Common myeloid progenitor, CD34-positive (primary cell): ENCODE measurements at places on chromosomes 11 and 22.

DNA sequence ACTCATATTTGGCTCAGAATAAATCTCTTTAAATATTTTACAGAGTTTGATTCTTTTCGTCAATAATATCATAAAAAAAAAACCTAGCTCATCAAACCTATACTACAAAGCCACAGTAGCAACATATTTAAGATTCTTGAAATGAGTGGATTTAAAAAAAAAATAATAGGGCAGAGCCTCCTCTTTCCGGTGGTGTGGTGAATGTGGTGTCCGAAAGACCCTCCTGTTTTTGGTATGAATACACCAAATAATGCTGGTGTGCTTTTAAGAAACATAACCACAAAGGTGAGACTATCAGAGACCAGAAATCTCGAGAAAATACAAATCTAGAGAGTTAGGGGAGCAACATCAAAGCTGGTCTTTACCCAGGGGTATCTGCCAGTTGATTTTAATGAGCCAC, 342.6 kb downstream of the TBC1D22A start:
- no peak for DNase-seq

DNA sequence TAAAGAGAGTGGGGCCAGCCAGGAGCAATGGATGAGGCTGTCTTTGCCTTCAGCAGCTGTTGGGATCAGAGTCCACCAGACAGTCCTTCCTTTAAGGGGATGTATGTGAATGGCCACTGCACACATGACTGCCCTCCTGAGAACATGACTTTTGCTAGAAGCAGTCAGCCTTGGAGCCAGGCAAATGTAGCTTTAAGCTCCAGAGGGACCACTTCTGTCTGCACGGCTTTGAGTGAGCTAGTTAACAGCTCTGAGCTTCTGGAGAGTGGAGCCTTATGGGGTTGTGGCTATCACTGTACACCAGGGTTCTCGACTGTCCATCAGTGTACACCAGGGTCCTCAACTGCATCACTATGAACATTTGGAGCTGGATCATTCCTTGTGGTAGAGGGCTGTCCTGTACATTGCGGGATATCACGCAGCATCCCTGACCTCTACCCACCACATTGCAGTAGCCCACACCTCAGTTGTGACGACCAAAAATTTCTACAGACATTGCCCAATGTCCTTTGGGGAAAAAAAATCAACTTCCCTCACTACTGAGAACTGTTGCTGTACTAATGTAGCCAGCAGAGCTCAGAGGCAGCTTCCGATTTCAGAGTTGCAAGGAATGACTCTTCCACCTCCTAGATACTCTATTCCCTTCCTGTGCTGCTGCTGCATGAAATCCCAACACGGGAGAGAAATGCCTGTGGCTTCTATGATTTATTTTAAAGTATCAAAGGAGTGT, 169.4 kb downstream of the MYO18B start:
- no peak for DNase-seq

GRCh38 chr22:20520093-20520511, 12.7 kb downstream of the MED15 start:
- DNase-seq: no peak

DNA sequence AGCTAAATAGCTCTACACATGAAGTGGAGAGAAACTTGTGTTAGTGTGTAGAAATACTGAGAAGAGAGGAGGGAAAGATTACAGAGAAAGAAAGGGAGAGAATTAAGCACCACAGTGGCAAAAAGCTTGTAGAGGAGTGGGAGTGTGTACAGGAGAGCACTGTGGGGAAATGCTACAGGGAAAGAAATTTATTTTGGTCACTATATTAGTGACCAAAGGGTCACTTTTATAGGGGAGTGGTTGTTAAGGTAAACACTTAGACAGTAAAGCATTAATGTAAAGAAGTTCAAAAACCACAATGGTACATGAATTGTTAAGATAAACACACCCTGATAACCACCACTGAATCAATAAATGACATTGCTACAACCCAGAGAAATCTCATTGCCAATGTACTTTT, 307.2 kb upstream of the CTSC start:
- no peak for DNase-seq

DNA sequence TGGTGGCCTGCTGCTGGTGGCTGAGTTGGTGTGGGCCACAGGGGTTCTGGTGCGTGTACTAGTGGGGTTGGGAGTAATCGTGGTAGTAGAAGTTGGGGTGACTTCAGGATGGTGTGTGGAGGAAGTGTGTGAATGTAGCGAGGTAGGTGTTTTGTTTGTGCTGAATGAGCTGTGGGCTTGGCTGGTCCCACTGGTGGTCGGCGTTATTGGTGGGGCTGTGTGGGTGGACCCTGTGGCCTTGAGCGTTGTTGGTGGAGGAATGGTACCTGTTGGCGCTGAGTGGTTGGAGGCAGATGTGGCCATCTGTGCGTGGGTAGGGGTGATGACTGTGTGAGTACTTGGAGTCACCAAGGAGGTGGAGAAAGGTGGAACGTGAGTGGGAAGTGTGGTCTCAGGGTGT, 18.4 kb downstream of the MUC6 start:
- no peak for DNase-seq

GRCh38 chr11:17544181-17544622, at the start of gene USH1C:
Gene USH1C, minus strand, starts transcription at chr11:17544416. Its CDS starts 109 bp downstream, at chr11:17544307.
- peak; percentile 36 for DNase-seq

DNA sequence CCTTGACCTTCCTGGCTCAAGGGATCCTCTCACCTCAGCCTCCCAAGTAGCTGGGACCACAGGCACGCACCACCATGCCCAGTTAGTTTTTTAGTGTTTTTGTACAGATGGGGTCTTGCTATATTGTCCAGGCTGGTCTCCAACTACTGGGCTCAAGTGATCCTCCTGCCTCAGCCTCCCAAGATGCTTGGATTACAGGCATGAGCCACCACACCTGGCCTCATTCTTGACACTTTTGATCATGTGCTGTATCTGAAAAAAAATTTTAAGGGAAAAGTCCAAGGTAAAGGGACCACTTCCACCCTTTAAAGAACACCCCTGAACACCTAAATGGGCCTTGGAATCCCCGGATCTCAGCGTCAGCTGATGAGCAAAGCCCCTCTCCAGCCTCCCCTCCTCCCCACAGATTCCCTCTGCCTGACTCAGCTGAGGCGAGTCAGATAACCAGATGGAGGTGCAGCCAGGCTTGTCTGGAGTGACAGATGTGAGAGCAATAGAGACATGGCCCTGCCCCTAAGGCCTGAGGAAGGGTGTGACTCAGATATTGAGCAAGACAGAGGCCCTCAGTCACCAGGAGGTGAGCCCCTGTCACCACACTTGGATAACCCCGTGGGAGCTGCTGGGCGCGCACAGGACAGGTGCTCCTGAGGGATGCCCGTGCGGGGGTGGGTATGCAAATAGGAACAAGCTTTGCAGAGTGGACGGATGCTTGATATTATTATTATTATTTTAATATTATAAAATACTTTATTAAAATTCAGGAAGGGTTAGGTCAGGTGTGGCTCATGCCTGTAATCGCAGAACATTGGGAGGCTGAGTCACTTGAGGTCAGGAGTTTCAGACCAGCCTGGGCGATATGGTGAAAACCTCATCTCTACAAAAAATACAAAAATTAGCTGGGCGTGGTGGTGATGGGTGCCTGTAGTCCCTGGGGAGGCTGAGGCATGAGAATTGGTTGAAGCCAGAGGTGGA, 5.0 kb upstream of the CCDC88B start:
- DNase-seq: peak; percentile 95

- DNase-seq: peak; percentile 13
These were observed 131.1 kb downstream of the RASSF10 start for GRCh38 chr11:13140028-13140870.

- no peak for DNase-seq
These were observed 208.4 kb downstream of the DDX10 start for GRCh38 chr11:108873310-108873709.

DNA sequence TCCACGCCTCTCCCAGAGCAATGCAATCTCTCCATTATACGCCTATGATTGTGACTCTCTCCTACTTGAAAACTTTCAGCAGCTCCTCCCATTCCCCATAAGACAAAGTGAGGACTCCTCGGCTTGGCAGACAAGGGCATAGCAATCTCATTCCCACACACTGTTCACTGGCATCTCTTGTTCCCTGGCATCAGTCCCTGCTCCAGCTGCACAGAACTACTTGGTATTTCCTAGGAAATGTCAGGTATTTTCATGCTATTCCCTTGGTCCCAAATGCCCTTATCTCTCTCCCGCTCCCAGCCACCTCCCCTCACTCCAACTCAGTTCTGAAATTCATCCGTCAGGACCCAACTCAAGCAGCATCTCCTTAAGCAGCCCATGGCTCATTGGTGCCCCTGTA, 28.4 kb downstream of the TMPRSS5 start:
- no peak for DNase-seq

DNA sequence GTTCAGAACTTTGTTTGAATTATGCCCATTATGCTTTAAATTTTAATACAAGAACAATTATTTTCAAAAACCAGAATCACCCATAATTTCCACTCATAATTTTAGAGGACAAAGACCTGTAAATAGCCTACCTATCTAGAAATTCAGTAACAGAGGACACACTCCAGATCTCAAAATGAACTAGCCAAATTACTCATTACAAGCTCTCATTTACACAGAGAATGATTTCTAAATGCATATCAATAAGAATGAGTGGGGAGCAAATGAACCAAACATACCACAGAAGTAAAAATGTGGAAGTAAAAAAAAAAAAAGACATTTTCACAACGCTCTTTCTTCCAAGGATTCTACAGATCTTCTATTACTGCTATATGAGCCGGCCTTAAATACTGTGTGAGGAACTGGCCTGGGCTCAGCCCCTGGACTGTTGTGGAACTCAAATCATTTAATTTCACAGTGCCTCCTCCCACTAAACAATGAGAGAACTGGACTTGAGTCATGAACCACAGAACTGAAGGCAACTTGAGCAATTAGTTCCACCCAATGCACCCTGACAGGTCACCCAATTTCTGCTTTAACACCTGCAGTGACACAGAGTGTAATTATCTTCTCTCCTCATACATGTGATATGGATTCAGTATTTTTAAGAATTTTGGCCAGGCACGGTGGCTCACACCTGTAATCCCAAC, 8.0 kb downstream of the MRTFA start:
- DNase-seq: no peak

- no peak for DNase-seq
These were observed 125.7 kb downstream of the TENM4 start for GRCh38 chr11:79314906-79315689.

DNA sequence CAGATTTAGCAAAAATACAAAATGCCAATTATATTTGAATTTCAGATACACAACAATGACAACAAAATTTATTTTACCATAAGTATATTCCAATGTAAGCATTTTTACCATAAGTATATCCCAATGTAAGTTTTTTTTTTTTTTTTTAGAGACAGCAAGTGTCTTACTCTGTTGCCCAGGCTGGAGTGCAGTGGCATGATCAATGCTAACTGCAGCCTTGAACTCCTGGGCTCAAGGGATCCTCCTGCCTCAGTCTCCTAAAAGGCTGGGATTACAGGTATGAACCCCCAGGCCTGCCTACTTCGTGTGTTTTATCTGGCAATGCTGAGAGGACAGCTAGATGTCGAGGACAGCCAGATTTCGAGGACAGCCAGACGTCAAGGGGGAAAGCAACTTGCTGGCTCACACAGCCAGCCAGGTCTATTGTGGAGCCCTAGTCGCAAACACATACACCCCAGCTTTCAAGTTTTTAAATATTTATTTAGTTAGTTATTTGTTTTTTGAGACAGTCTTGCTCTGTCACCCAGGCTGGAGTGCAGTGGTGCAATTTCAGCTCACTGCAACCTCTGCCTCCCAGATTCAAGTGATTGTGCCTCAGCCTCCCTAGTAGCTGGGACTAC, 1.1 kb upstream of the SERPING1 start:
- no peak for DNase-seq

- no peak for DNase-seq
These were observed 28.9 kb downstream of the CD5 start for GRCh38 chr11:61131186-61131585.

- no peak for DNase-seq
These were observed 48.2 kb upstream of the CHST1 start for GRCh38 chr11:45713573-45713972.

- peak; percentile 86 for DNase-seq
These were observed 19.2 kb upstream of the PLET1 start for GRCh38 chr11:112279901-112280267.

GRCh38 chr22:23062616-23063538, 7.4 kb upstream of the GNAZ start:
- no peak for DNase-seq

GRCh38 chr11:124761301-124762104, 587 bp downstream of the ESAM start:
- DNase-seq: peak; percentile 55

DNA sequence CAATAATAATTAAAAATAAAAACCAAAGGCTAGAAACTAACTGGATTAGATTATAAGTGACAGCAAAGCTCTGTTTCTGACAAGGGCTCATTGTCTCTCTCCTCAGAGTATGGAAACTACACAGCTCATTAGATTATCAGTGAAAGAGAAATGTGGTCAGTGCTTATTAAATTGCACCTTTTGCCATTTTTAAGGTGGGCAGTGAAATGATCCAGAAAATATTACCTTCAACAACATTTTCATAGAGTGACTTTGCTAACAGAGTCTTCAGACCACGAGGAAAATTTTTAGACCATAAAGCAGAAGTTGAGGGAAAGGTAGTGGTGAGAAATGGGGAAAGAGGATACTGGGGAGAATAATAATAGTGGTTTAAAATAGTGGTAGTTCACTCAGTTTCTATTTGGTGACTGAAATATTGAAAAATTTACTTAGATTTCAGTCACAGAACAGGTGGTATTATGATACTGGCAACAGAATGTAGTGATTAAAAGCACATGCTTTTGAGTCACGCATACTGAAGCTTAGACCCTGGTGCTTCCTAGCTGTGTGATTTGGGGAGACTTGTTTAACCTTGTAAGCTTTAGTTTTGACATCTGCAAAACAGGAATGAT, 684.0 kb upstream of the CCDC90B start:
- no peak for DNase-seq

DNA sequence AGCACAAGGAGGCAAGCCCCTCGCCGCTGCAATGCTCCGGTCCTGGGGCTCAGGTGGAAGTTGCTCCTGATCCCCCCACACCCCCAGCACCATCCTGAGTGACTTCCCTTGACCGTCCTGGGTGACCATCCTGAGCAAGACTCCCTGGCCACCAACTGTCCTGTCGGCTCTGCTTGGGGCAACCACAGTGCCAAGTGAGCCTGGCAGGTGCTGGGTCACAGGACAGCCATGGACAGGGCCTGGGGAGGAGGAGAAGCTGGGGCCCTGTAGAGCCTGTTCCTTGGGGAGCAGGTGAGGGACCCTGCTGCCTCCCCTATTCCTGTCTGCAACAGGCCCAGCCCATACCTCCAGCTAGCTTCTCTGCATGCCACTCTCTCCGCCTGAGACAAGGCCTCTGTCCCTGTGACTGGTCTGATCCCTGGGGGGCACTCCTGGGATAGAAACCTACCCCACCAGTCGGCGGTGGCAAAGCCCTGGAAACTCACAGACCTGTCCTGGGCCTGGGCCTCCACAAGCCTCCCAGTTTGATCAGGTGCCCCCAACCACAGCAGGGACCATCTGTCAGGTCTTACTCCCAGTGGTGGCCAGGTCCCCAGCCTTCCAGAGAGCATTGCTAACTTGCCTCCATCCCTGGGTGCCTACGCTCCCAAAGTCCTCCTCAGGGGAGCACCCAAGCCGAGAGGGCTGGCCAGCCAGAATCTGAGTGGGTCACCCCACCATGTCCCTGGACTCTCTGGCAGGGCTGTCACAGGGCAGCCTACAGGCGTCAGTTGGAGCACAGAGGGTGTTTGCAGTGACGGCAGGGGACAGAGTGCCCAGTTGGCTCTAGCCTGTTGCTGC, 68.7 kb upstream of the WNT7B start:
- DNase-seq: no peak

GRCh38 chr11:31340903-31341572, 28.5 kb downstream of the DCDC1 start:
- DNase-seq: peak; percentile 40
